ENCODE measurements at places on chromosomes 11 and 22. TPM values are rescaled to one million over a fixed set of nuclear protein-coding genes. Genes with fewer than 3 reads are reported as not detected.

Gene SCT
- total RNA-seq, result not detected

Gene MUC6
- not detected for total RNA-seq

Gene NRIP3
- total RNA-seq, result 42.7 TPM

Gene RAB36
- total RNA-seq, result 2.1 TPM

Gene FGF3
- not detected for total RNA-seq

Gene TBC1D22A
- total RNA-seq, result 10.6 TPM

Gene GUCY1A2
- 0.56 TPM for total RNA-seq

Gene CASP1
- not detected for total RNA-seq

Gene POTEH
- not detected for total RNA-seq

Gene UNC93B1
- 11.1 TPM for total RNA-seq

Gene SNX32
- total RNA-seq, result 3.0 TPM

Gene OR51B5
- total RNA-seq, result 0.22 TPM

Gene FAM76B
- 139 TPM for total RNA-seq

Gene ASRGL1
- total RNA-seq, result 44.5 TPM

Gene FOLR2
- total RNA-seq, result not detected

Gene ZNF214
- total RNA-seq, result 13.2 TPM

Gene STK33
- 56.5 TPM for total RNA-seq

Gene ROM1
- total RNA-seq, result 2.2 TPM

Gene CYTH4
- not detected for total RNA-seq

Gene TANGO2
- 10.0 TPM for total RNA-seq

Gene DDTL
- not detected for total RNA-seq

Gene DEFB131B
- not detected for total RNA-seq

Gene TYR
- total RNA-seq, result not detected

Gene KCNK4
- total RNA-seq, result not detected

Gene ZBTB16
- 29.7 TPM for total RNA-seq

Gene VSIG2
- total RNA-seq, result not detected

Gene DDX25
- total RNA-seq, result 12.4 TPM

Gene DDI1
- total RNA-seq, result not detected

Gene GLYATL2
- 2.7 TPM for total RNA-seq

Gene CD3G
- total RNA-seq, result not detected

Gene CARD18
- total RNA-seq, result not detected

Gene POU2AF2
- not detected for total RNA-seq

Gene CBX6
- total RNA-seq, result 14.0 TPM

Gene PYGM
- total RNA-seq, result 1.4 TPM

Gene OR52W1
- total RNA-seq, result not detected

Gene LRRC4C
- total RNA-seq, result 3.4 TPM

Gene CRYBB1
- 0.53 TPM for total RNA-seq

Gene PHLDA2
- not detected for total RNA-seq

Gene CFAP300
- 15.2 TPM for total RNA-seq

Gene GRK2
- total RNA-seq, result 30.0 TPM

Gene OR5W2
- total RNA-seq, result not detected

Gene NRGN
- 7.5 TPM for total RNA-seq

Gene ASCL2
- 2.2 TPM for total RNA-seq

Gene SLC5A1
- 0.06 TPM for total RNA-seq

All from neural progenitor cell (in vitro differentiated cells).